ENCODE measurements at places on chromosomes 16 and 17. TPM values are rescaled to one million over a fixed set of nuclear protein-coding genes. Genes with fewer than 3 reads are reported as not detected.

The AP2B1 gene
- 309 TPM for total RNA-seq

The ITGAE gene
- total RNA-seq, result 8.4 TPM

DNA sequence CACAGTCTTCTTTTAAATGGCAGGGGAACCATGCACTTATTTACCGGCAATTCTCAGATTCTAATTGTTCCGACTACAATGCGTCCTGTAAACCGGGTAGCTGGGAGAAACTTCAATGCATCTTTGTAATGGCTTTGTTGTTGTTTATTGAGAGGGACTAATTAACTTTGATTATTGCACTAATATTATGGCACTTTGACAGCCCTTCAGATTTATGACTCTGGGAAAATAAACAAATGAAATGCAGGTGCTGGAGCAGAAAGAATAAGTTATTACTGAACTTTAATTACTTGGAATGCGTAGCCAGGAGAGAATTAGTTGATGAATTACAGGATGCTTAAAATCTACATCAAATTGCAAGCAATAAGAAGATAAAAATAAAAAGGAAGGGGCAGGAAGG lies 77.0 kb downstream of the WWOX start:
- DNase-seq, result no peak
- H3K27ac ChIP-seq, result no peak overlapping the region
- H3K27me3 ChIP-seq, result no peaks in the 10 kb centered on the region
- H3K4me3 ChIP-seq, result no peak overlapping the region
- no peaks in the 10 kb centered on the region for H3K4me1 ChIP-seq

GRCh38 chr17:27218041-27218440 lies 75.9 kb upstream of the WSB1 start:
- no peak overlapping the region for H3K27ac ChIP-seq
- H3K4me3 ChIP-seq, result no peak overlapping the region
- H3K27me3 ChIP-seq, result no peaks in the 10 kb centered on the region
- no peaks in the 10 kb centered on the region for H3K36me3 ChIP-seq

- H3K27ac ChIP-seq, result no peak overlapping the region
- H3K27me3 ChIP-seq, result peaks cover 68% of the 10 kb centered on the region
- no peaks in the 10 kb centered on the region for H3K36me3 ChIP-seq
- no peak overlapping the region for H3K4me3 ChIP-seq
Measured at GRCh38 chr17:79510071-79510470, 100.8 kb downstream of the RBFOX3 start.

- peaks cover 18% of the 10 kb centered on the region for H3K36me3 ChIP-seq
- DNase-seq, result no peak
- H3K4me1 ChIP-seq, result peaks cover 30% of the 10 kb centered on the region
- H3K27ac ChIP-seq, result no peak overlapping the region
- no peak overlapping the region for H3K4me3 ChIP-seq
Measured at GRCh38 chr16:14398014-14398717, 231.9 kb downstream of the PARN start.

- DNase-seq, result no peak
- H3K27me3 ChIP-seq, result no peaks in the 10 kb centered on the region
- peaks cover 62% of the 10 kb centered on the region for H3K36me3 ChIP-seq
- H3K4me1 ChIP-seq, result peaks cover 17% of the 10 kb centered on the region
- H3K27ac ChIP-seq, result peak overlapping the region; percentile 81
Measured at GRCh38 chr16:31487071-31487719, 4.3 kb downstream of the SLC5A2 start.

- H3K36me3 ChIP-seq, result peaks cover 62% of the 10 kb centered on the region
- H3K27ac ChIP-seq, result no peak overlapping the region
- peak overlapping the region; percentile 63 for H3K4me3 ChIP-seq
- no peaks in the 10 kb centered on the region for H3K27me3 ChIP-seq
Measured at GRCh38 chr17:40068584-40068916, 5.8 kb downstream of the THRA start.

DNA sequence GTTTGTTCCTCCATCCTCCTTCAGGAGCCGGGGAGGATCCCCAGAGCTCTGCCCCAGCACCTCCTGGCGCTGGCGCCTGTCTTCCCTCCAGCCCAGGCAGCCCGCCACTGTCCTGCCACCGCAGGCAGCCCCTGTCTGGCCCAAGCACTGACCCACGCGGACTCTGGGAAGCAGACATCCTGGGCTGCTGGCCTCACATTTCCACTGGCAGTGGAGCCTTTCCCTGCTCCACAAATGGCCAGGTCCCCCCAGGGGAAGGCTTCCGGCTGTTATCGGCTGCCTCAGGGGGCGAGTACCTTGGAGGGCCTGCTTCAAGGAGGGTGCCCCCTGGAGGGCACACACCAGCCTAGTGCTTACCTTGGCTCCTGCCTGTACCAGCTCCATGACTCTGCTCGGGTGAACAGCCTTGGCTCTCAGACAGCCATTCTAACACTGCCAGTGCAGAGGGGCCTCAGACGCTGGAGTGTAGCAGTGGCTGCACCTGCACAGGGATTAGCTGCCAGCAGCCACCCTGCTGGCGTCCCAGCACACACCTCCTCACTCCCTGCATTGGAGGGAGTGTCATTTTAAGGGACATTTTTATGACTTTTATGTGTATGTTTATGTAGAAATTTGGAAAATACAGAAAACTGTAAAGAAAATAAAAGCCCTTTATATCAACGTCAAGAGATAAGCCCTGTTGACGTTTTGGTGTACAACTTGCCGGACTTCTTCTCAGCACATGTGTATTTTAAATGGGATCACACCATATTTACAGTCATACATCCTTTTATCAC lies 21.0 kb downstream of the ACE start:
- peaks cover 27% of the 10 kb centered on the region for H3K27me3 ChIP-seq
- peaks cover 3% of the 10 kb centered on the region for H3K4me1 ChIP-seq
- no peak overlapping the region for H3K27ac ChIP-seq
- no peak overlapping the region for H3K4me3 ChIP-seq
